Hematopoietic multipotent progenitor cell treated with erythropoietin and hydrocortisone succinate and interleukin-3 and kit ligand, for 8 days (in vitro differentiated cells): ENCODE measurements at places on chromosomes 2 and 18.

- peak; percentile 89 for DNase-seq
Observed at GRCh38 chr18:3594760-3595368, 144.9 kb downstream of the TGIF1 start.

GRCh38 chr18:66329716-66330115 lies 274.2 kb downstream of the CDH19 start:
- no peak for DNase-seq

- DNase-seq, result no peak
Observed at GRCh38 chr18:1595195-1595594, 690.5 kb downstream of the ADCYAP1 start.

GRCh38 chr2:64859312-64860212 lies 129.6 kb upstream of the SLC1A4 start:
- DNase-seq, result peak; percentile 63

DNA sequence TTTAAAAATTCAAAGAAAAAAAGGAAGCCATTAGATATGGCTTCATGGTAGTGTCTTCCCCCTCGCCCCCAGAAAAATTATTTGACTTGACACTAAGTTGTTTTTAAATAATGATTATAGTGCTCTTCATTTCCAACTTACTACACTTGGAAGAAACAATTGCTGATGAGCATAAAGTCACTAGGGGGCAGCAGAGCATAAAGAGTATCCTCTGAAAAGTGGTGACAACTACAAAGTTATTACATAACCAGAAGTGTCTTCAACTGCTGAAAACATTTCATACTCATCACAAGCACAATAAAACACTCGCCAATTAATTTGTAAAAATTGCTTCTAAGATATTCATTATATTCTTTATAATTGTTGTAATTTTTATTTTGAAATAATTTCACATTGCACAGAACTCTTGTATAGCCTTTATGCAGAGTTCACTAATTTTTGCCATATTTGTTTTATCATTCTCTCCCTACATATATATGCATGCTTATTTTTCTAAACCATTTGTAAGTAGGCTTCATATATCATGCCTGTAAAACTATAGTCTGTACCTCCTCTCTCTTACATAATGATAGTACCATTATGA lies 54.9 kb downstream of the EXOC6B start:
- DNase-seq, result peak; percentile 84

GRCh38 chr18:32019251-32019948 lies 775 bp downstream of the RNF125 start:
- peak; percentile 35 for DNase-seq

GRCh38 chr2:152468899-152469692 lies 134.1 kb downstream of the FMNL2 start:
- no peak for DNase-seq

- no peak for DNase-seq
Observed at GRCh38 chr2:178882666-178883440, 75.6 kb upstream of the TTN start.

DNA sequence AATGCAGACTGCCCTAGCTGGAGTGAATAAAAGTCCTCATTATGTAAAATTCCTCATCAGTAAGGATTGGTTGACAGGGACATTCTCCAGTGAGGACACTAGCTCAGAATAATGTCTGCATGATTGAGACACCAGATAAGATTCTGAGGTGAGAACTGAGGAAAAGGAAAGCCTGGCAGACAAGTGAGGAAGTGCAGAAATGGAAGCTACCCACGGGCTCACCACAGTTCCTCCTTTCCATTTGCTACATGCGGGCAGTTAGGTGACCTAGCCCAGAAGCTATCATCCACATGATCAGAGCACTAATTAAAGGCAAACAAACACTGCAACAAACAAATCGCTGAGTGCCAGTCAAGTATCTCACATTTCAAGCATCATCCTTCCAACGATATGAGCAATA lies 27.7 kb downstream of the NETO1 start:
- DNase-seq, result no peak

DNA sequence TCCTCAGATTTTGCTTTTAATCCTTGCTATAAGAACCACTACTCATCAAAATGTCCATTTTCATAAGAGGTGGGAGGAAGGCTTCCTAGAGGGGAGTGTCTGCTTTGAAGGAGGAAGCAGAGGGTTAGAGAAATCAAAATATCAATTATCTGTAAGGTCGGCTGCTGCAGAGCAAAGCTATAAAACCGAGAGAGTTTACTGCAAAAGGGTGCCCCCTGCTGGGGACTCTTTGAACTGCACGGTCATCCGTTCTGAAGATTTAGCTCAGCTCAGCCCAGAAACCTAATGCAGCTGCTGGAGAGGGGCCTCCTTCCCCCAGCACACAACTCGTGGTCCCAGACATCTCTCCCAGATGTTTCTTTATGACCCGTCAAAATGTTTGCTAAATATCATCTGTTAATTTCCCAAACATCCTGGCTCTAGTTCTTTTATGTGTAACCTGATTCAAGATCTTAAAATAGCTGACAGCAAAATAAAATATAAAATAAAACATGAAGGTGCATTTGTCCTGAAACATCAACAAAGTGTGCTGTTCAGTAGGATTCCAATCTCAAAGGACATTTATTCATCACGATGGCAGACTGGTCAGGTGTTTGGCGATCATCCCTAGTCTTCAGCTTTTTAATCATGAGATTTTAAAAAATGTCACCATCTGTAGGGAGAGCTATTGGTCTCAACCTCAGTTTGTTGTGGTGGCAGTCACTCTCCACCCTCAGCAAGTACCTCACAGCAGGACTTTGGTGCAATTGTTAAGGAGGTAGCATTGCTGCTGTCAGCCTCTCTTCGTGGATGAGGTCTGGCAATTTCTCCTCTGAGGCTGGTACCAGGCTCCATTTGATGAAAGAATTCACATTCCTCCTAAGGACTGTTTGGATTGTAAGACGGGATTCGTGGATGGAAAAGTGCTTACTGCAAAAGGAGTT lies 185.9 kb downstream of the MTX2 start:
- DNase-seq, result peak; percentile 61

DNA sequence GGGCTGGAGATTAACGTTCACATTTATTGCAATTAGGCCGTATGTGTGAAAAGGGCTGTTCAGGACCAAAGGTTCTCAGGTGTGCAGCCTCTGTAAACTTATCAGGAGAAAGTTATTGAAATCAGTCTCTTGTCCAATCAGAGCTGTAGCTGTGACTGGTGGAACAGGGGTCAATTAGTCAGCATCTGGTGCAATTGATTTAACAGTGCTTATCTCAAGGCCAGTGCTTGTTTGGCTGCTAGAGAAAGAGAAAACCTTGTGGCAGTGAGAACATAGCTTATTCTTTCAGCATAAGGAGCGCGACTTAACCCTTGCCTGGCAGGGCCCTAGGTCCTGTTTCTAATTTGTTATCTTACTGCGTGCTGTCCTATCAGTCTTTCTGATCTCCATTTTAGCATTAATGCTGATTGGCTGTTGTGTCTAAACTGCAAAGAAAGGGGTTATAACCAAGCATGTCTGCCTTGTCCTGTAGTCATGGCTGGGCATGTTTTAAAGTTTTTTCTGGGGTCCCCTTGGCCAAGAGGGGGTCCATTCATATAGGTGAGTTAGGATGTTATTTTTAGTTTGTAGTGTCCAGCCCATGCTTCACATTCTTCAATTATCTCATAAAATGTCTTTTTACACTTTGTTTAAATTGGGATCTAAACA lies 66.4 kb downstream of the CYB5A start:
- peak; percentile 34 for DNase-seq

- no peak for DNase-seq
Observed at GRCh38 chr2:101762451-101763171, 65.1 kb downstream of the MAP4K4 start.

GRCh38 chr2:201093573-201093972 lies 21.8 kb downstream of the NDUFB3 start:
- peak; percentile 29 for DNase-seq

GRCh38 chr2:128312411-128312810 lies 6.3 kb downstream of the HS6ST1 start:
- no peak for DNase-seq

DNA sequence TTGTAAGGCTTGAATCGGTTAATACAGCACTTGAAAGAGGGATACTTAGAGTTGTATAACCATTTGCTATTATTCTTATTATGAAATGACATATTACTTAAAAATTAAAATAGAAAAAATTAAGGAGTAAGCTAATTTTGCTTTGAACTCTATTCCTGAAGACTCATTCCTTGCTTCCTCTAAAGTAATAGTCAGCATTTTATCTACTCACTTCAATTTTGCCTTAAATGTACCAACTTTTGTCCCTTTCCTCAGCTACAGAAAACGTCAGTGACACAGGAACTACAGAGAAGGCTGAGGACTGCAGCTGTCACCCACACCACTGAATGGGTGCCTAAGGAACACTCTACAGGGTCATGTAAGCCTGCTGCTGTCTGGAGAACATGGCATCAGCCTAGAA lies 80.7 kb upstream of the OSR1 start:
- no peak for DNase-seq

DNA sequence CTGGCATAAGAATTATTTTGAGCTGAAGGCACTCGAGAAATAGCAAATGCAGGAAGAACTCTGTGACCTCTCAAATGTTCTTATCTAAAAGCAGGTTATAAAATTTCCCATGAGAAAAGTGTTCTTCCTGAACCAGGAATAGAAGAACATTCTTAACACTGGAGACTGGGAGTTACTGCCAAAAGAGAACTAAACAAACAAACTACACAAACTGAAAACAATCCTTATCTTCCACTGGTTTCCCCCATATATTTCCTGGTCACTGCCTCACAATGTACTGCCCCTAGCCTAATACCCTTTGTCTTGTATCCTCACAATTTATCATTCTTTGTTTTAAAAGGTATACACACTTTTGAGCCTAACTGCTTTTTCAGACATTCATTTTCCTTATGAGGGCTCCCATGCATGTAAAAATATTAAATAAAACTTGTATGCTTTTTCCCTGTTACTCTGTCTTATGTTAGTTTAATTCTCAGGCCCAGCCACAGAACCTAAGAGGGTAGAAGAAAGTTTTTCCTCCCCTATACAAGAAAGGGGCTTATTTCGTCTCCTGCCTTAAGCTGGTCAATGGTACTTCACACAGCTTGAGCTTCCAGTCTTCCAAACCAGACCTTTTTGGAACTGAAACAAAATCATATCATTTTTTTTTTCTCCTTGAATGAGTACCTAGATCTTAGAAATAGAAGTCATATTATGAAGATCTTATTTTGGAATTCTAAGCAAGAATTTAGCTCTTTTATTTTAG lies 110.6 kb downstream of the MSTN start:
- DNase-seq, result no peak

DNA sequence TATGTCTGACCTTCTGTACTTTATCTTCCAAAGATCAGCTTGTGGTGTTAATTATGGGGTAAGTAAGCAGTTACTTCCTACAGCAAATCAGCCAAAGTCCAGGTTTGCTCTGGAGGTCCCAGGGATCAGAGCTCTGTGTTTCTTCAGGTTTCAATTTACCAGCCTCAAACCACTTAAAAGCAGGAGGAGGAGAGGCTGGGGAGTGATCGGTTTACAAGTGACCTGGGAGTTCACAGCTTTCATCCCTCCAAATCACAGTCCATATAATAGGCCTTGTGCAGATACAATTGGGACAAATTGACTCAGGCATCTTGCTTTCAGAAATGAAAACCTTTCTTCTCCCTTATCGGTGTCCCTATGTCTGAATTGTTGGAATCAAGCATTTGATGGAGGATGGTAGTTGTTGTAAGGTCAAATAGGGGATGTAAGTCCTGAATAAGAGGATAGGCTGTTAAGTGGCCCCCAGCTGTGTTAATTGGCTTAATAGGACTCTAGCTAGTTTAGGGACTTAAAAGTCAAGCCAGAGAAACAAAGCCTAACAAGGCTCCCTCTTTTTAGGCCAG lies 188.0 kb upstream of the NT5C1B start:
- no peak for DNase-seq

DNA sequence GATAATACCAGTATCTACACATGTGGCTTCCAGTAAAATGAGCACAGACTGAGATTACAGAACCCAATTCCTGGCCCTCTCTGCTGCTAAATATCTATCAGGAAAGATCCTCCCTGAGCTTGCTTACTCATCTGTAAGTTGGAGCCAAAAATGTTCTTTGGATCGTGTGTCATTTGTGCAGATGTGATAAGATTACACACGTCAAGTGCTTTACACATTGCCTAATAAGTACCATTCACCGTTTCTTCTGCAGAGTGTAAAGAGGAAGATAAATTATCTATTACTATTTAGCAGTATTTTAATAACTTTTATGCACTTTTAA lies 23.2 kb upstream of the SLC20A1 start:
- DNase-seq, result peak; percentile 71

- DNase-seq, result no peak
Observed at GRCh38 chr2:175404839-175405238, 223.3 kb upstream of the ATP5MC3 start.

DNA sequence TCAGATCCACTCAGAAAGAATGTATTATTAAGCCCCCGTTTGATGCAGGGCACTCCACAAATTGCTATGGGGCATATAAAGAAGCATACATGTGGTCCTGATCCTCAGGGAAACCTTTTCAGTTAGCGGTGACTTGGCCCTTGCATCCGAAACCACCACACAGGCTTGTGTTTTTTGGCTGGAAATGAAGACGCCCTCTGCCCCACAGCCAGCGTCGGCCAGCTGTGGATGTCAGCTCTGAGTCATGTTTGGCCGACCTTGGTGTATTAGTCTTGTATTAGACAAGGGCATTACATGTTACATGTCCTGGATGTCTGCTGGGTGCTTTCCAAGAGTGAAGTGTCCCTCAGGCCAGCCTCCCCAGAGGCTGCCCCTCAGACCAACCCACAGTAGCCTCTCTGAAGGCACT lies 107.6 kb upstream of the MAP3K20 start:
- no peak for DNase-seq

GRCh38 chr2:147844697-147845410 lies at the start of gene ACVR2A:
Gene ACVR2A (plus strand): TSS chr2:147845029. CDS start chr2:147845153, 124 bp downstream.
- DNase-seq, result peak; percentile 51

DNA sequence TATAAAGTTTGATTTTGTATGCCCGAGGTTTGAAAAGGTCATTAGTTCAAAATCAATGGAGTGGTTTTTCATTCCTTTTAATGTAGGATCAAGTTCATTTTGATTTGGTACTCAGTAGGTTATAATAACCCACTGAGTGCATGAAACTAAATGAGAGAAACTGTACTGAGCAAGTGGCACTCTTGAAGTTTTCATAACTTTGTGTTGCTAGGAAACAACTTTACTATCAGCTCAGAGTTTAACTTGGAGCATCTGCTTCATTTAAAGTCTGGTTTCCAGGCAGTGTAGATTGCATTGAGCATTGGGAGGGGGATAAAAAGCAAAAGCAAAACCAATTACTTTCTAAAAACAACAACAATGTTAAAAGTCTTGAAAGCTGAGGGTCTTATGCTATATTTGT lies 1361.6 kb upstream of the CHAC2 start:
- no peak for DNase-seq

DNA sequence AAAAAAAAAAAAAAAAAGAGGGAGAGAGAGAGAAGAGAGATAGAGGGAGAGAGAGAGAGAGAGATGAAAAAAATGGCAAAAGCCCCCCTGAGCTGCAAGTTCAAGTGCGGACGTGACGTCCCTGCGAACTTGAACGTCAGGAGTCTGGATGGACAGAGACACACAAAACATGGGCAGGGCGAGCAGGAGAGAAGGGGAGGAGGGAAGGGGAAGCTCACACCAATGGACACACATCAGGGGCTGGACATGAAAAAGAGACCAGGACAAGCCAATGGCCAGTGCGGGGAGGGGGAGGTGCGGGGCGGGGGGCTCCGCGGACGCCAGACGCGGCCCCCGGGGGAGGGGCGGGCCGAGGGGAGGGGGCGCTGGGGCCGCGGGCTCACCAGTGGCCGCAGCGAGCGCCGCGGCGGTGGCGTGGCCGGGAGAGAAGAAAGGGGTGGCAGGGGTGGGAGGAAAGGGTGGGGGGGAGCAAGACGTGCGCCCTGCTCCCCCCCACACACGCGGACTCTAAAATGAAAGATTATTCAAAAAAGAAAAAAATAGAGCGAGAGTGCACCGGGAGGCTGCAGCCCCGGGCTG lies at the start of gene BCL11A:
Gene BCL11A, minus strand, starts transcription at position 160 of the 579 bp plus-strand sequence. CDS start 384 bp downstream, outside the sequence.
- peak; percentile 93 for DNase-seq

- no peak for DNase-seq
Observed at GRCh38 chr2:127121776-127122176, 14.8 kb upstream of the BIN1 start.
